ENCODE measurements at places on chromosomes 12 and 14. TPM values are rescaled to one million over a fixed set of nuclear protein-coding genes. Genes with fewer than 3 reads are reported as not detected.

Gene PRMT5
- 19.2 TPM for polyA plus RNA-seq

- no peak for DNase-seq
Observed at GRCh38 chr14:94054936-94055335, 26.1 kb downstream of the DDX24 start.

GRCh38 chr12:23536293-23536692, 413.2 kb downstream of the SOX5 start:
- DNase-seq, result no peak

Gene IL31
- not detected for polyA plus RNA-seq

DNA sequence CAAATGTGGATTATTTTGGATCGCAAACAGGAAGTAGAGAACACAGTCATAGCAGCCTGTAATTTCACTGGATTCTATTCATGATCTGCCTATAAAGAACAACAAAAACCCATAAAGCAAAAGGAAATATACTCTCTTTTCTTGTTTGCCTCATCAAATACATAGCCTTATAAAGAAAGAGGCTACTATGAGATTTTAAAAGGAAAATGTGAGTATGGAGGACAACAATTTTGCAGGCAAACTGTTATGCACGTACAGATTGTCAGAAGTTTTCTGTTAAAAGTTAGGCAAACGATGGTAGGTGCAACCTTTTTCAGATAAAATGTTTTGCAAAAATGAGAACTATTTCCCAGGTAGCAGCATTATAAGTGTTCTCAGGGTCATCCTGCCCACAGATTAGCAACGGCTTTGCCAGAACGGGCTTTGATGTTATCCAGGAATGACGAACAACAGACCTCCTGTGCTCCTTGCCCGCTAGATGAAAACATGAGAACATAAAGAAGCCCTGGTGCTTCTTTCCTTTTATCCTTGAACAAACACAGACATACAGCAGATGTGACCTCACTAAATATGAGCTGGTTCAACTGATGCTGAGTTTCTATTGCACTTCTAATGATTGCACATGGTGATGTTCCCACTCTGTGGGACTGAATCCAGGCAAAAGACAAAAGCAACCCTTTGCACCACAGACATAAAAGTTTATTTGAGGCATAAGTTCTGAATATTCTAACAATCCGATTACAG, 88.1 kb downstream of the ITPR2 start:
- no peak for DNase-seq

DNA sequence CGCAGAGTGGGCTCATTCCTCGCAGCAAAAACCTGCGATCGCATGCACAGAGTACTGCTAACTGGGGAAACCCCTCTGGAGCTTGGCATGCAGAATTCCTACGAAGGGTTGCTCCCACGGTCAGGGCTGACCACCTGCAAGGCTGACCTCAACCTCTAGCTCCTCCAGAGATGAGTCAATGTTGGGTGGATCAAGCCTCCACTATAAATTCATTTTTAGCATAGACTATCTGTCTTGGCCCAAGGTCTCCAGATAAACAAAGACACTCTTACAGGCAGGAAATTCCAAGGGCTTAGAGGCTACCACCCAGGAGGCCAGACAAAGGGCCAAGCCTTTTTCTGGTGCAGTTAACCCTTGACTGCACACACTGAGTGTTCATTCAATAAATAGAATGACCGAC, 296.5 kb downstream of the TMEM132D start:
- DNase-seq, result no peak

Gene GNB3
- polyA plus RNA-seq, result 1.2 TPM

GRCh38 chr12:101733166-101733565, 6.1 kb downstream of the SYCP3 start:
- no peak for DNase-seq

GRCh38 chr12:27142101-27142721, 59.8 kb upstream of the C12orf71 start:
- DNase-seq, result peak; percentile 90

Gene CCDC85C
- 16.0 TPM for polyA plus RNA-seq

DNA sequence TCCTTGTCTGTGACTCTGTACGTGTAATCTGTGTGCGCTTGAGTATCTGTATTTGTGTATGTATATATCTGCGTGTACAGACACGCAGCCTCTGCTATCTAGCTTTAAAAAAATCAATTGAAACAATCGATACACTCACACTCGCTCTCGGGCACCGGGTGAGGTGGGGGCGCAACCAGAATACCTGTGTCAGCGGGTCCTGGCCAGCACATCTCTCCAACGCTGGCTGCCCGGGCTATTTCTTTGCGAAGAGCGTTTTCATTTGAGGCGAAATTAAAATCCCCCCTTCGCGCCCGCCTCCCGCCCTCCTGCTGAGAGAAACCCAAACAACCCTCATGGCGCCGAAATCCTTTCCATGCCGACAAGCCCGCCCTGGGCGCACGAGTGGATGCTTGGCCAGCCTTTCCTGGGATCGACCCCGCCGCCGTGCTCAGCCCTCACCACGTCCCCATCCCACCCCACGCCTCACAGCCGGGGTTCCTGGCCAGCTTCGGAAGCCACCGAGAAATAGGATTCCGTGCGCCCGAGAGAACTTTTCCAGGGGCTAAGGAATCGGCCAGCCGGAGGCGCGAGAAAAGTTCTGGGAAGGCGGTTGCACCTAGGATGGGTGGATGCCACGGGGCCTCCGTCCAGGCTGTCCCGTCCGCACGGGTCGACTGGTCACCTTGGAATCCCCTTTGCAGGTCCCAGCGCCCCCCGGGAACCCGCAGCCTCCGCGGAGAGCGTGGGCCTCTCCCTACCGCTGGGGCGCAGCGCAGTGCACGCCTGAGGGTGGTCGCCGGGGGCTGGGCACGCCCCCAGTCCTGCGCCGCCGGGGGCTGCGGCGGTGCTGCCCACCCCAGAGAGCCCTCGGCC, 1.0 kb downstream of the ZDHHC22 start:
- no peak for DNase-seq

Gene LGR5
- 0.28 TPM for polyA plus RNA-seq

- no peak for DNase-seq
Observed at GRCh38 chr14:49551569-49551968, 34.6 kb downstream of the RPS29 start.

Gene PLA2G1B
- 193 TPM for polyA plus RNA-seq

- peak; percentile 64 for DNase-seq
Observed at GRCh38 chr14:26984311-26985177, 386.7 kb upstream of the NOVA1 start.

Gene MAP1LC3B2
- 2.2 TPM for polyA plus RNA-seq

DNA sequence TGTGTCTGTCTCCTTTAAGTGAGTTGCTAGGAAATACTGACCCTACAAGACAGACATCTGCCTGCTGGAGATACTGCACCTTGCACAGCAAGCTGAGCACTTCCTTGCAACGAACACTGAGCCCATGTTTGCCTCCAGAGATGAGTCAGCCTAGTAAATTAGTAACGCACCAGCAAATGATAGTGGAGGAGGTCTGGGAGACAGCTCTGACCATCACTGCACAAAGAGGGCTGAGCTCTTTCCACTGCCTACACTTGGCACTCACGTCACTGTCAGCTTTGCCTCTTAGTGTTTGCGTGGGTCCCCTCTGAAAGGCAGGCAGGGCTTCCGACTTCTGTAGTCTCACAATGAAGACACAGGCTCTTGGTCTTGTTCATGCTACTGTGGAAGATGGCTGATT, 109.0 kb downstream of the APAF1 start:
- DNase-seq, result no peak

DNA sequence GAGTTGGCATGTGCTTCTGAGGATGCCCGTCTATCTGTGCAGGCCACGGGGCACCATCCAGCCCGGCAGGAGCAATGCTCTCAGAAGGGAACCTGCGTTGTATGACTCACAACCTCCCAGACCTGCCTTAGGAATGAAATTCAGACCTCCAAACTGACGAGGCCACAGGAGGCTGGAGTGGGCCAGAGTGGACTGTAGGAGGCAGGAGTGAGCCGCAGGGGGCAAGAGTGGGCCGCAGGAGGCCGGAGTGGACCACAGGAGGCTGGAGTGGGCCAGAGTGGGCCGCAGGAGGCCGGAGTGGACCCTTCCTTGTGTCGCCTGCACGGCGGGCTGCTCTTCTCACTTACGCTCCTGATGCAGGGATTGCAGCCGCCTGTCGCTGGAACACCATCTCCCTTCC, 11.1 kb upstream of the FBRSL1 start:
- DNase-seq, result no peak

Gene SLCO1B1
- polyA plus RNA-seq, result not detected

Gene C12orf50
- 0.05 TPM for polyA plus RNA-seq

Gene STAC3
- 6.9 TPM for polyA plus RNA-seq

Gene KRT81
- 0.26 TPM for polyA plus RNA-seq

Gene EXOC5
- 9.0 TPM for polyA plus RNA-seq

GRCh38 chr12:108629824-108630476, 3.7 kb downstream of the SELPLG start:
- no peak for DNase-seq

GRCh38 chr12:108858311-108859074, 1.1 kb upstream of the SSH1 start:
- peak; percentile 59 for DNase-seq

GRCh38 chr12:25694072-25694471, 141.0 kb upstream of the LMNTD1 start:
- DNase-seq, result no peak

DNA sequence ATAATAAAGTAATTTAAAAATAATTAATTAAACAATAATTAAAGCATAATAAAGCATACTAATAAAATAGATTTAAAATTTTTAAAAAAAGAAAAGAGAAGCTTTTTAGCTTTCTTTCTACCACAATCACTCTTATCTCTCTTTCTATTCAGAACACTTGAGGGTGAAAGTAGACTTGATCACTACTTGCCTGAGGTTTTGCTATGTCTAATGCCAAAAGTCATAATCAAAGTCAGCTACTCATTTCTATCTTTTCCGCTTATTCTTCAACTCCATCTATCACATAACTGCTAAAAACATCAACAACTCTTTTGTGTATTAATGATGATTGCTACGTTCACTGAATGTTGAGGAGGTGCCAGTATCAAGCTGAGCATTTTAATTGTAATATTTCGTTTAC, 202.0 kb upstream of the KRR1 start:
- no peak for DNase-seq
